ENCODE measurements at places on chromosomes 11 and 22. TPM values are rescaled to one million over a fixed set of nuclear protein-coding genes. Genes with fewer than 3 reads are reported as not detected.

CST6 gene
- not detected for total RNA-seq

ACRV1 gene
- not detected for total RNA-seq

HBB gene
- total RNA-seq: not detected

CCDC87 gene
- 0.27 TPM for total RNA-seq

KRTAP5-10 gene
- not detected for total RNA-seq

BBOX1 gene
- total RNA-seq: 0.90 TPM

DNA sequence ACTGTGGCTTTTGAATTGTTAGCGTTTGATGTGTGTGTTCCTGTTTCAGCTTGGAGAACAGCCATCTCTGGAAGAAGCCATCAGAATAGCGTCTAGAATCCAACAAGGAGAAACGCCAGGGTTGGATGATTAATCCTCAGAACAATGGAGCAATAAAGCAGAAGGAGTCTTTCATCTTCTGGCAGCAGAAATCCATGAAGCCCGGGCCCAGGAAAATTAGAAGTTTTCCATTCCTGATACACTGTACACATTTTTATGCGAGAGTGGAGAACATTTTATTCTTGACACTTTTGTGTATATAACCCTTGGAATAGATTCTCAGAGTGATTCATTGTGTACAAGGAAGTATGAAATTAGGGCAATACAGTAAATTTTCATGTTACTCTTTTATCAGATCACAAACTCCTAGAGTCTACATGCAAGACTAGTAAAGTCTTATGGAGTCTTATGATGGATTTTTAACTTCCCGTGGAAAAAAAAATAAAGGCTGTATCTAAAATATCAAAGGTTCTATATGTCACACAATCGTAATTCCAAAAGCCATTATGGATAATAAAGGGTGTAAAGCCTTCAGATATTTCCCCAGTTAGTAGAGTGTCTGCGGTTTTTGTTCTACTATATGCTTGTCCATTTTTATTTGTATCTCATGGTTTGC is 45.9 kb upstream of the WEE1 start:
- H3K36me3 ChIP-seq: no peaks in the 10 kb centered on the region
- peaks cover 64% of the 10 kb centered on the region for H3K4me1 ChIP-seq
- no peak for DNase-seq
- H3K27me3 ChIP-seq: no peaks in the 10 kb centered on the region
- peak overlapping the region; percentile 43 for H3K4me3 ChIP-seq

DNA sequence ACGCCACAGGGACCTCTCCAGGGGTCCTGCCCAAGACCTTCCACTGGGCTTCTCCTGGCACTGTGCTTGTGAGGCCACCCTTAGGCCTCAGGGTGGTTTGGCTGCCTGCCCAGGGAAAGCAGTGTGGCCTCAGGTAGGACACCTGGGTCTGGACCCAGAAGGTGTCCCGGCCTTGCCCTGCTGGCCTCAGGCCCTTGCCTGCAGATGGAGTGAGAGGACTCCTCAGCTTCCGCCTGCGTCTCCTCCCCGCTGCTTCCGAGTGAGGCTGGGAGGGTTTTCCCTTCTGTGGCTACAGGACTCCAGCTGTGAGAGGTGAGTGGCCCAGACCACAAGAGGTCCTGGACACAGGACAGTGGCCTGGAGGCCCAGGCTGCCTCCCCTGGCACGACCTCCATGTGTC is 60.4 kb downstream of the WNT7B start:
- H3K27me3 ChIP-seq: peaks cover 11% of the 10 kb centered on the region
- no peak overlapping the region for H3K4me3 ChIP-seq
- no peak overlapping the region for H3K27ac ChIP-seq
- H3K4me1 ChIP-seq: peaks cover 13% of the 10 kb centered on the region
- DNase-seq: no peak
- H3K36me3 ChIP-seq: peaks cover 4% of the 10 kb centered on the region

DNA sequence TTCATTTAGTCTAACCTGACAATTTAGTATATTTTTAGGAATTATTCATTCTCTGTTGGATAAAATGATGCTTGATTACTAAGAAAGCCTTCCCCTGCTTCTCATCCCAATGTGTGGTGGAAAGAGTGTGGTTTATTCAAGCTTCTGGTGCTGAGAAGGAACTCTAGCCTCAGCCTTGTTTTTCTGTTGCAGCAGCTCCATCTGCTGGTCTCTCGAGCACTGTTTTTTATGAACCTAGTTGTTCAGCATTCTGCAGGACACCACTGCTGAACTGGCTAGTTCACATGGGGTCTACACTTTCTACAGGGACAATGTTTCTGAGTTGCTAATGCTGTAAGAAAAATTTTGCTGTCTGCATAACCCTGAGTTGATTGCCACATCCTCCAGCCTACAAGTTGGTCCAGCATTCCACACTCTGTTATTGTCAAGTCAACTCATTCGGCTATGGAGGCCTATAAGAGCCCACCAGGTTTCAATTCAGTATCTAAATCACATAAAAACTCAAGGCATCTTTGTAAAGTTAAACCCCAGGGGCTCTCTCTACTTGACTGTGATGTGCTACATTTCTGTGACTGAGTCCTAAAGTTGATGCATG is 14.3 kb downstream of the OR2AG2 start:
- no peak overlapping the region for H3K27ac ChIP-seq
- H3K4me1 ChIP-seq: no peaks in the 10 kb centered on the region
- DNase-seq: no peak
- H3K4me3 ChIP-seq: no peak overlapping the region
- H3K27me3 ChIP-seq: peaks cover 2% of the 10 kb centered on the region
- peaks cover 2% of the 10 kb centered on the region for H3K36me3 ChIP-seq

GRCh38 chr11:93329936-93330445 is 551 bp upstream of the DEUP1 start:
- no peak overlapping the region for H3K27ac ChIP-seq
- peak overlapping the region; percentile 77 for H3K4me3 ChIP-seq
- no peak for DNase-seq
- no peaks in the 10 kb centered on the region for H3K36me3 ChIP-seq
- H3K27me3 ChIP-seq: peaks cover 33% of the 10 kb centered on the region

DNA sequence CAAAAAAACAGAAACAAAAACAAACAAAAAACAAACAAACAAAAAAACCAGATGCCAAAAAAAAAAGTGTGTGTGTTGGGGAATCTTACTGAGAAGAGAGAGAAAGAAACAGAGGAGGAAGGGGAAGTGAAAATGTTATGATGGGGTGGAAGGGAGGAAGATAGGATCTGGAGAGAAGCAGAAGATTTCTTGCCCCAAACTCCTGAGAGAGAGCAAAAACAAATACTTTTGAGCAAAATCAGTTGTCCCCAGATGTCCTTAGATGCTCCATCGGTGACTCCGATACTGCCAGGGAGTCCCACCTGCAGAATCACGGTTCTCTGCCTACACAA is 19.9 kb upstream of the GRAMD1B start:
- H3K36me3 ChIP-seq: no peaks in the 10 kb centered on the region
- peaks cover 61% of the 10 kb centered on the region for H3K27me3 ChIP-seq
- DNase-seq: no peak
- no peak overlapping the region for H3K4me3 ChIP-seq

DNA sequence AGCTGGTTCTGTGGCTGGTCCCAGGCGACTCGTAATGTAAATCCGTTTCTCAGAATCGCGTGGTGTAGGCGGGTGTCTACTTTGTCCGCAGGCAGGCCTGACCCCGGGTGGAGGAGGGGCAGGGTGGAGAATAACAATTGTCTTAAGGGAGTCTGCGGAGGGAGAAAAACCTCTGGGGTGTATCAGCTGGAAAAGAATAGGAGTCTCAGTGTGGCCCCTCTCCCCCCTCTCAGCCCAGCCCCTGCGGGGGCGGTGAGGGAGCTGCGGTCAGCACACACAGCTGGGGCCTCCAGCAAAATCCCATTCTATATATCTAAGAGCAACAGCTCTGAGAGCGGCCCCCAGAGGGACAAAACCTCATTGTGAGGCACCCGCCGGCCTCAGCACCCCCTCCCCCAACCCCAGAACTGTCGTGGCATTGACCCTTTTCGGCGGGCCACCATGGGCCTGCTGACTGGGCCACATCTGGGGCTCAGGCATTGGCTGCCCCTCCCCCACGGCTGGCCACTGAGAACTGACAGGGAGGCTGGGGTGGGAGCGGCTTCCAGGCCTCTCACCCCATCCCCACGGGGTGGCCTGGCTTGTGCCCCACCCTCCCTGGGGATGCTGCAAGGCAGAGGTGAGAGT is 2.7 kb upstream of the MYRF start:
- DNase-seq: no peak
- peaks cover 6% of the 10 kb centered on the region for H3K4me1 ChIP-seq
- H3K4me3 ChIP-seq: no peak overlapping the region
- no peaks in the 10 kb centered on the region for H3K36me3 ChIP-seq
- no peak overlapping the region for H3K27ac ChIP-seq

- no peaks in the 10 kb centered on the region for H3K27me3 ChIP-seq
- no peaks in the 10 kb centered on the region for H3K4me1 ChIP-seq
- DNase-seq: no peak
- H3K4me3 ChIP-seq: no peak overlapping the region
Measured at GRCh38 chr11:23632293-23632692, 772.0 kb upstream of the CCDC179 start.

DNA sequence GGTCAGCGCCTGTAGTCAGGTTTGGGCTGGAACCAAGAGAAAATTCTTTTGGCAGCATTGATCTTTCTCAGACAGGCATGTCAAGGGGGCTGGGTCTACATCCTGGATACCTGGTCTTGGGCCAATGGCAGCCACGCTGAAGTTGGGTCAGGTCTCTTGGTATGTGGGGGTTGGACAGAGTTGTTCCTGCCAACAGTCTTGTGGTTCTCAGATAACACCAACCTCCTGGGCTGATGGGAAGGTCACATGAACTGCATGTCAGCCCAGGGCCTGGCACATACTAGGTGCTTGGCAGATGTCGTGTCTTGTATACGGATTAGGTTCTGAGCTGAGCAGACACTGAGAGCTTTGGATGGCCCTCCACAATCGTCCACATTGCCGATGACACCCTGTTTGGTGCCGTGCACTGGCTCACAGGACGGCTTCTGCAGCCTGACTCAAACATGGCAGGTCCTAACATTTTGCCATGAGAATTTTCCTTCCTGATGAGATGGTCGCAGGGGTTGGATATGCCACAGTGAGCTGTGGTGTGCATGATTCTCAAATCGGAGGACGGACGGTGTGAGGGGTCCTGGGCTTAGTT is 42.0 kb downstream of the FBLN1 start:
- DNase-seq: no peak
- H3K4me1 ChIP-seq: peaks cover 19% of the 10 kb centered on the region
- H3K27me3 ChIP-seq: no peaks in the 10 kb centered on the region
- H3K4me3 ChIP-seq: no peak overlapping the region
- H3K27ac ChIP-seq: peak overlapping the region; percentile 38

DNA sequence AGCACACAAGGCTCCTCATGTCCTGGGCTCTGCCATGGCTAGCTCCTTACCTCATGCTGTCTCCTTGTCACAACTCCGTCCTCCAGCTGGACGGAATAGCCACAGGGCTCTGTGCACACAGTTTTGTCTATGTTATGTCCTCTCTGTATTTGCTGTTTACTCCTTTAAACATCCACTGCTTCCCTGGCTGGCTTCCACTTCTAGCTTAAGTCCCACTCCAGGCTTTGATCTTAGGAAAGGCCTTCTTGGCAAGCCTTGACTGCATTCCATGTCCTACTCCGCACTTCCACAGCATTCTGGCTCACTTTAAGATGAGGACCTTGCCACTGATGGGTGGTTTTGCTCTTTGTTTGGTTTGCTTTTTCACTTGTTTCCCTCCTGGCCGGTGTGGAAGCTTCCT is 22.9 kb upstream of the ROBO3 start:
- no peak for DNase-seq
- H3K4me1 ChIP-seq: peaks cover 17% of the 10 kb centered on the region
- H3K27ac ChIP-seq: no peak overlapping the region
- peaks cover 2% of the 10 kb centered on the region for H3K36me3 ChIP-seq
- peak overlapping the region; percentile 54 for H3K4me3 ChIP-seq
- peaks cover 86% of the 10 kb centered on the region for H3K27me3 ChIP-seq

GRCh38 chr11:107953446-107953845 is 25.2 kb downstream of the RAB39A start:
- H3K36me3 ChIP-seq: no peaks in the 10 kb centered on the region
- DNase-seq: no peak
- H3K27me3 ChIP-seq: peaks cover 2% of the 10 kb centered on the region
- H3K4me1 ChIP-seq: peaks cover 11% of the 10 kb centered on the region

- H3K27ac ChIP-seq: peak overlapping the region; percentile 96
- DNase-seq: no peak
- H3K27me3 ChIP-seq: no peaks in the 10 kb centered on the region
- H3K4me3 ChIP-seq: no peak overlapping the region
Measured at GRCh38 chr11:93054881-93055280, 85.4 kb downstream of the MTNR1B start.

DNA sequence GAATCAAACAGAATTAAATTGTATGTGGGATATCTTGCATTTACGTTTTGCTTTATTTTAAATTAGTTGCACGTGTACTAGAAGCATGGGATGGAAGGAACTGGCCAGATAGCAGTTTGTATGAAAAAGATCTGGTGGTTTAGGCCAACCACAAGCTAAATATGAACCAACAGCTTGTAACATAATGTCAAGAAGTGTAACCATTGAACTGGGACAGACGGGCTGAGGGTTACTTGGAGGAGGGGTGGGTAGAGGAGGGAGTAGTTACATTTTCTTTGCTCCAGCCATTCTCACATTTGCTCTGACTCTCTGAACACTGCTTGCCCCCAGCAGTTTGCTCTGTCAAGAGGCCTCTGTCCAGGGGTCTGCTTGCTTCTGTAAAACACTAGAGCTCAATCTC is 31.7 kb upstream of the CXCR5 start:
- H3K36me3 ChIP-seq: no peaks in the 10 kb centered on the region
- H3K27me3 ChIP-seq: no peaks in the 10 kb centered on the region
- H3K4me1 ChIP-seq: no peaks in the 10 kb centered on the region
- no peak for DNase-seq

DNA sequence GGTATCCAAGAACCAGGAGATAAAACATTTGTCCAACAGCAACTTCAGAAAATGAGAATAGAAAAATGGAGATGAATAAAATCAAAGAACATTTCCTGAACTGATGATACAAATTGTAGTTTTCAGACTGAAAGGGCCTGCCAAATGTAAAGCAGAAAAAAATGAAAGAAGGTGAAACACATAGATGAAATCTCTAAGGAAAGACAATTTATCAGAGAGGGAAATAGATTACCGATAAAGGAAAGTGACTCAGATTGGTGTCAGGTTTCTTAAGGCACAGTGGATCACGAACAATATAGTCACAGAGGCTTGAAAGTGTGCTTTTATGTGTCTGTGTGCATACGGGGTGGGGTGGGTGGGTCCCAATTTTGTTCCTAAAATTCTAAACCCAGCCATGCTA is 4.1 kb upstream of the STT3A start:
- no peak overlapping the region for H3K27ac ChIP-seq
- peaks cover 23% of the 10 kb centered on the region for H3K4me1 ChIP-seq
- H3K27me3 ChIP-seq: no peaks in the 10 kb centered on the region
- no peak for DNase-seq
- H3K4me3 ChIP-seq: no peak overlapping the region

DNA sequence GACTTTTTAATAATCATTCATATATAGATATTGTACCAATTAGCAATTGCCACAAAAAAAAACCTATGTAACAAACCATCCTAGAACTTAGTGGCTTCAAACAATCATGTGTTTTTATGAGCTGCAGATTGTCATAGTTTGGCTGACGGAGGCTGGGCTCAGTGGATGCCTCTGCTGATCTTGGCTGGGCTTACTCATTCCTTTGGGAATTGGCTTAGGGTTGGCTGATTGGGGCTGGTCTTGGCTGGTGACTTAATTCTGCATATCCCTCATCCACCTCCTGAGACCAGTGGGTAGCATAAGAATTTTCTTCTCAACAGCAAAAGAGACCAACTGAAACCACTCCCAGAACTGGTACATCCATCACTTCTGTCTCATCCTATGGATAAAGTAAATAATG is 57.9 kb upstream of the PHF21B start:
- peaks cover 18% of the 10 kb centered on the region for H3K27me3 ChIP-seq
- DNase-seq: no peak
- H3K36me3 ChIP-seq: no peaks in the 10 kb centered on the region
- H3K4me3 ChIP-seq: no peak overlapping the region
- peaks cover 19% of the 10 kb centered on the region for H3K4me1 ChIP-seq
